Cerebellum (tissue), 4 donors: ENCODE measurements at places on chromosomes 3 and 15. TPM values are rescaled to one million over a fixed set of nuclear protein-coding genes. Genes with fewer than 3 reads are reported as not detected.

GRCh38 chr3:72155391-72156064 is 370.6 kb upstream of the PROK2 start:
- DNase-seq: no peak

Gene KNG1
- total RNA-seq: not detected

- DNase-seq: no peak
Observed at GRCh38 chr3:67414740-67415139, 239.7 kb downstream of the SUCLG2 start.

GRCh38 chr3:170454509-170454908 is 35.8 kb downstream of the CLDN11 start:
- no peak for DNase-seq

Gene ISG20
- 0.18 TPM for total RNA-seq
